RPMI7951 (cell line): ENCODE measurements at places on chromosomes 7 and 10. TPM values are rescaled to one million over a fixed set of nuclear protein-coding genes. Genes with fewer than 3 reads are reported as not detected.
A peak's percentile ranks its signal among the peaks of the same experiment; 100 is the strongest.

GRCh38 chr10:14009371-14010100 is 321.2 kb downstream of the FRMD4A start:
- DNase-seq: peak; percentile 98

GRCh38 chr7:157375410-157375809 is 38.6 kb downstream of the DNAJB6 start:
- DNase-seq: no peak

The TIMM23 gene
- total RNA-seq: 86.4 and 93.2 TPM in 2 replicates

DNA sequence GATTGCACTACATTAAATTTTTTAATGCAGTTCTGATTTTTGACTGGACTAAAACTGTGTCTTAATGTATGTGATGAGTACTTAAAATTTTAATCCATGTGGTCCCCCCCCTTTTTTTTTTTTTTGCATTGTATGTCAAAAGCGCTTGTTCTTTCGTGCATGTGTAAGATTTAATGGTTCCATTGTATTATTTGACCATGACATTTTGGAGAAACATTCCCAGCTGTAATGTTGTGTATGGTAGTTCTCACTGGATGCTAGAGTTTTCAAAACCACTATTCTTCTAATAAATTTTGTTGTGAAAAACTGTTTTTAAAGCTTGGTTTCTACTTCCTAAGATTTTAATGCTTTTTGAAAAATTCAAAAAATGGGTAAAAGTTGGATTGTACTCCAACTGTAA is 132.0 kb downstream of the LCOR start:
- no peak for DNase-seq

The SPDYE3 gene
- not detected in 2 replicates for total RNA-seq

The TMEM254 gene
- total RNA-seq: 14.5 and 16.0 TPM in 2 replicates
